ENCODE measurements at places on chromosomes 1 and 21.

DNA sequence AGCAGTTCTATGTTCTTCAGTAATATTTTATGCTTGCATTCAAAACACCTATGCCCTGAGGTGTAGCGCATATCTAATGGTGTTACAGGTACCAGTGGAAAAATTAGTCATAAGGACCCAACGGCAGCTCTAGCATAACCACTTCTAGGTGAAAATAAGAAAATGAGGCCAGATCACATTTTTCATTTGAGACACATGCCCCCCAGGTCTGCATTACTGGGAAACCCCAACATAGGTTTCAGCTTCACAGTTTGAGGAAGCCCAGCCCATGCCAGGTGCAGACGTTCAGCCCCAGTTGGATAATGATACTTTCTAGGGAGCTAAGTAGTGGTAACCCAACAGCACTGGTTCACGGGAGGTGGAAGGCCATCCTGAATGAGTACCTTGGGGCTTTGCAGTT lies 129.8 kb downstream of the CNIH3 start:
- no peak overlapping the region for H3K4me3 ChIP-seq
- DNase-seq = no peak
- H3K4me1 ChIP-seq = no peaks in the 10 kb centered on the region
- H3K36me3 ChIP-seq = no peaks in the 10 kb centered on the region
- no peaks in the 10 kb centered on the region for H3K27me3 ChIP-seq

DNA sequence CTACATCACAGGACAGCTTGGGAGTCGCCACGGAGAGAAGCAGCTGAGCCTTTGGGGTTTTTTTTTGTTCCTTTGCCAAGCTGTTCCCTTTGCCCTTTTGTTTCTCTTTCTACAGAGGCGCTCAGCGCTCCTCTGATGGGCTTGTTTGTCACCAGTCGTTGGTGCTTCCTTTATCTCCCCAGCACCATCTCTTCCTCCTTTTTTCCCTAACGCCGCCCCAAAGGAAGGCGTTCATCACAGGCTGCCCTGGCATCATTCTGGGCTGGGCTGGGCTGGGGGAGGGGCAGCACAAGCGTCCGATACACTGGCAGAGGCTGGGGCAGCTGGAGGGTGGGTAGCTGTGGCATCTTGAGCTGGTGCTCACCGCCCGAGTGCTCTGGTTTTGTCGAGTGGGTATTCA lies 10.5 kb downstream of the IGSF21 start:
- no peak overlapping the region for H3K4me3 ChIP-seq
- DNase-seq = no peak
- H3K27ac ChIP-seq = no peak overlapping the region
- H3K36me3 ChIP-seq = no peaks in the 10 kb centered on the region
- no peaks in the 10 kb centered on the region for H3K4me1 ChIP-seq
- no peaks in the 10 kb centered on the region for H3K27me3 ChIP-seq

DNA sequence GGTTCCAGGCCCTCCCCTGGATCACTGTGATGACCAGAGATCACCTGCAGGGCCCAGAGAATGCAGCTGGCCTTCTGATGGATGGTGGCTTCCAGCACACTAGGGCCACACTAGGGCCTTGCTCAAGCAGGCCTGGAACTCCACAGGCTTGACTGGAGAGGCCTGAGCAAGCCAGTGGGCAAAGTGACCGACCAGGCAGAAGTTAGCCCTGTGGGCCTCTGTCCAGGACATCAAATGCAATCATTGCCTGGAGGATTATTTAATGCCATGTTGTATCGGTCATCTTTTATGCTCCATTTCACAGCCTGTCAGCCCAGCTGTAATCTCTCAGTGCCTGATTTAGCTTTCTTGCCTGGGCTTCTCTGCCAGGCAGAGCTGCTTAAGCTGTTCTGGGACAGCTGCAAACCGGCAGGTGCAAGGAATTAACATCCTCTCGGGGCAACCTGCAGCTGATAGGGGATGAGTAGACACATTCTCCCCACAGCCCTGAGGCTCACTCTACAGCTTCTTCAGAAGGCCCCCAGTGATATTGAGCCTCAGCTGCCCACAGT lies 17.7 kb downstream of the NENF start:
- H3K27ac ChIP-seq = no peak overlapping the region
- H3K36me3 ChIP-seq = no peaks in the 10 kb centered on the region
- no peaks in the 10 kb centered on the region for H3K27me3 ChIP-seq
- no peak for DNase-seq
- H3K4me3 ChIP-seq = no peak overlapping the region

DNA sequence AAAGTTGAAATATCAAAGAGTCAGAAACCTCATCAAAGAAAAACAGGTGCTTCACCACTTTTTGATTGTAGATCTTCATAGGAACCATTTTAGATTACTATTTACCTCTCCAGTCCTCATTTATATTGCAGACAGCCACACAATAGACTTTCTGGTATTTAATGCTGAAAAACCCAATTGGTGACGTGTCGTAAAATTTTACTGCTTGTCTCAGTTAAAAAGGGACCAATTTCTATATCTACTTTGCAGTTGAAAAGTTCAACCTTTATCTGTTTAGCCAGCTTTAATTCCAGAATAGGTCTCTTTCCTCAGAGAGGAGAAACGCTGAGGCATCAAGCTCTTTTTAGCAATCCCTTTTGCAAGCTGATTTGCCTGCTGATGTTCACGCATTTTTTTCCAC lies 1722.4 kb downstream of the PLA2G4A start:
- no peaks in the 10 kb centered on the region for H3K27me3 ChIP-seq
- no peak for DNase-seq
- H3K36me3 ChIP-seq = no peaks in the 10 kb centered on the region
- no peak overlapping the region for H3K27ac ChIP-seq
- no peaks in the 10 kb centered on the region for H3K4me1 ChIP-seq

DNA sequence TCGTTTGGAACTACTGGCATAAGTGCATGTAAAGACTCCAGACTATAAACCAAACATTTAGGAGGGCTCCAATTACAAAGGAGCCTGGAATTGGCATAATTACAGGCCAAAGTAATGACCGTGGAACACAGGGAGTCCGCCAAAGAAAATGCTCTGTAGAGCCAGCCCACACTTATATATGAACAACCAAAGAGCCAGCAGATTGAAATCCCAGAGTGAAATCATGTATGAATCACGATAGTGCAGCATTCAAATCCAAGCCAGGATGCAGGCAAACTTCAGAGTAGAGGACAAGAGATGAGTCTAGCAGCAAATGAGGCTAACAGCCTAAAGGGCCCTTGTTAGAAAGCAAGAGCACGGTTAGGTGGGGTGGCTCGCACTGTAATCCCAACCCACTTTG lies 13.1 kb downstream of the VPS26C start:
- peaks cover 49% of the 10 kb centered on the region for H3K4me1 ChIP-seq
- H3K4me3 ChIP-seq = no peak overlapping the region
- no peaks in the 10 kb centered on the region for H3K27me3 ChIP-seq
- no peak overlapping the region for H3K27ac ChIP-seq
- no peak for DNase-seq
